ENCODE measurements at places on chromosomes 16 and 17.

DNA sequence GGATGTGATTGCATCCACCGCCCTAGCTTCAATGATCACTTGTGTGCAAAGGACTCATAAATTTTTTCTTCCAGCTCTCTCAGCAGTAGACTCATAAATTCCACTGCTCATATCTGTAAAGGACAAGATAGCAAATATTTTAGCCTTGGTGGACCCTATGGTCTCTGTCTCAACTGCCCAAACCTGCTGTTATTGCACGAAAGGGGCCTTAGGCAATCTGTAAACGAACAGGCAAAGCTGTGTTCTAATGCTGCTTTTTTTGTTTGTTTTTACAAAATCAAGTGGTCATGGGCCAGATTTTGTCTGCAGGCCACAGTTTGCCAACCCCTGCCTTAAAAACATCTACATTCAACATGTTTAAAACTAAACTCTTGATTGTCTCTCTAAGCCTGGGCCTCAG, 34.1 kb downstream of the FAM20A start:
- no peak for DNase-seq

DNA sequence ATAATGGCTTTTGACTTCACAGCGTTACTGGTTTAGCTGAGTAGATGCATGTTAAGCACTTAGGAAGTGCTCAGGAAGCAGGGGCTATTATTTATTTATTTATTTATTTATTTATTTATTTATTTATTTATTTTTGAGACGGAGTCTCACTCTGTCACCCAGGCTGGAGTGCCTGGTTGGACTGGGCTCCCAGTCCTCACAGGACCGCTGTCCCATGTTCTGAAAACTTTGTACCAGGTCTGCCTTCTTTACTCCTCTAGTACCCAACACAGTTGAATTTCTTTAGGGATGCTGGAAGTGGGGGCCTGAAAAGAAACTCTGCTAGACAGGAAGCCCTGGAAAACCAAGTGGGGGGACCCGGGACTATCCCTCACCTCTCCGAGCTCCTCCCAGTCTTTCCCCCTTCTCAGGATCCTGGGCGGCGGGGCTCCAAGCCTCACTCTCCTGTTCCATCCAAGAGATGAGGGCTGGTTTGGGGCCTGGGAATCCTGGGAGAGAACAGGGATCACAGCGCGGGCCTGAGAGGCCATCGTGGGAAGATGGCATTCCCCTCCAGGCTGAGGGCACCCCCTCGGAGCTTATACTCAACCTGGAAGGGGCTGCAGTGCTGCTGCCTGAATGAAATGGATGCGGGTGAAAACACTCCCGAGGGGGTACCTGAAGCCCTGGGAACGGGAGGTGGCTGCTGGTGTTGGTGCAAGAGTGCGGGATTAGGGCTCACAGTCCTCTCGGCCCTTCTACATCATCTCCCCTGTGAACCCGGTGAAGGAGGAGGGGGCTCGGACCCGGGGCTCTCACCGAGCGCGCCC, 674 bp downstream of the ZNF688 start:
- no peak for DNase-seq

- no peak for DNase-seq
Measured at GRCh38 chr17:75869282-75870141, 8.9 kb downstream of the TRIM47 start.

- DNase-seq = no peak
Measured at GRCh38 chr16:86431540-86431939, 78.8 kb upstream of the FOXF1 start.

GRCh38 chr16:46746821-46747776, 1.0 kb downstream of the MYLK3 start:
- DNase-seq = no peak
